Activated effector memory CD4-positive, alpha-beta T cell treated with anti-CD3 and anti-CD28 coated beads, Interleukin-2, amount 50 U/mL, for 16 hours (primary cell): ENCODE measurements at places on chromosomes 6 and 20.
A peak's percentile ranks its signal among the peaks of the same experiment; 100 is the strongest.

DNA sequence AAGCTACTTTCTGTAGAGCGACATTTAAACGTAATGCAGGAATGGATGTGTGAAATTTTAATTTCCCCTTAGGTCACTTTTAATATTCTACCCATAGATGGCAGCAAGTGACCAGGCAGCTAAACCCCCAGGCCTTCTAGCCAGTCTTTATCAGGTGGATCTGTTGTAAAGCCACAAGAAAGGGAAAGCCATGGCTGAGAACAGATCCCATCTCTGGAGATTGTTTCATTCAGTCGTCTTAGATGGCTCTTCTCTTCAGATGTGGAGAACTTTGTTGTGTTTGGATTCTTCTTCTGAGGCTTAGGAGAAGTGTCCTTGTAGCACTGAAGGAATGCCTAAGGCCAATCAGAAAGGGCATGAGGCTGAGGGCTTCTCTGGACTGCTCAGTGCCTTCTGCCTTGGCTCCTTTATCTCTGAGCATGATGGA is 15.8 kb upstream of the RNF182 start:
- peak; percentile 72 for DNase-seq

DNA sequence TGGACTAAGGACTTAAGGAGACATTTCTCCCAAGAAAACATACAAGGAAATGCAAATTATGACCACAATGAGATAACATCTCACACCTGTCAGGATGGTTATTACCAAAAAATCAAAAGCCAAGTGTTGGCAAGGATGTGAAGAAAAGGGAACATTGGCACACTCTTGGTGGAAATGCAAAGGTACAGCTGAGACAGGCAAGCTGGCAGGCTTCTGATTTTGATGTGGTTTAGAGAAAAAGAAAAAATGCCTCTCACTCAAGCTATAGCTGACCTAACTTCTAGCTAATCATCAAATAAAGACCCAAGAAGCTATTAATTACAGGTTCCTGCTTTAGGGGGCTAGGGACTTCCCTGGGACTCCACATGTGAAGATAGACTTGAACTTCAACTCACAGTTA is 139.8 kb downstream of the THEMIS start:
- DNase-seq, result no peak

DNA sequence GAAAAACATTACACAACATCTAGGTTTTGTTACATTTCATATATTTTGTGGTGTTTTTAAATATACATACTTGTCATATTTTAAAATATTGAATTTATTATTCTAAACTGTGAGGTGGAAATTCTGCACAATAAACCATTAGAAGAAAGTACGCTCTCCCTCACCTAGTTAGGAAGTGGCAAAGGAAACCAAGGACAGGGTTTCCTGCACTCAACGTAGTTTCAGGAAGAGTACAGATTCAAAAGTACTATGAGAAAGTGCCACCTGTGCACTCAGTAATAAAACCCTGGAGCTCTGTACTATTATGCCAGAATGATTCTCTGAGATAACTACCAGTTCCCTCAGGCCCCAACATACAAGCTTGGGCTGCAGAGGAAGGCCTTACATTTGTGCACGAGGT is 54.6 kb upstream of the MRAP2 start:
- DNase-seq, result no peak

DNA sequence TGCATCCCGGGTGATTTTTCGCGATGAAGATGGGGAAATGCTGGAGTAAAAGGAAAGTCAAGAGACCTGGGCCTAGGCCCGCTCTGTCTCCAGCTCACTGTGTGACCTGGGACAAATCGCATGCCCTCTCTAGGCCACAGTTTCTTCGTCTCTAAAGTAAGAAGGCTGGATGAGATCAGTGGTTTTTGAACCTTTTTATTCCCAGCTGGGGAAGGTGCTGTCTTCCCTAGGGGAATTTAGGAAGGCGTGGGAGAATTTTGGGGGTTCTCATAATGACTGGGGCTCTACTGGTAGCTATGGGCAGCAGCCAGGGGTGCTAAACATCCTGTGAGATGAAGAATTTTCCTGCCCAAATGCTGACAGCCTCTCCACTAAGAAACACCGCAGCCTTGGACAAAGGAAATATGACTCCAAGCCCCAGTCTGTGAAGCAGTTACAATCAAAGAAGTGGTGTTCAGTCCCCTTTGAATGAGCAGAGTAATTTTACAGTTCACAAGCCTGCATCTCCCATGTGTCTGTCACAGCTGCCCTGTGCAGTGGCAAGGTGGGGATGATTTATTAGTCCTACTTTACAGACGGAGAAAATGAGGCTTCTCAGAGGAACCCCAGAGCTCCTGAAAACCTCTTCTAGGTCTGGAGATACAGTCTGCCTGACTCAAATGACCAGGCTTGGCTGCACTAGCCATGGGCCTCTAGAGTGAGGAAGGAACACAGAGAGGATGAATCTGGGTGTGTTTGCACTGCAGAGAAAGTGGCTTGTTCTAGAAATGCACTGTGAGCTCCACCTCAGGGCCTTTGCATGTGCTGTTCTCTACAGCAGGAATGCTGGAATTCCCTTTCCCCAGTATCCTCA is 57.2 kb downstream of the RAB44 start:
- DNase-seq, result no peak

DNA sequence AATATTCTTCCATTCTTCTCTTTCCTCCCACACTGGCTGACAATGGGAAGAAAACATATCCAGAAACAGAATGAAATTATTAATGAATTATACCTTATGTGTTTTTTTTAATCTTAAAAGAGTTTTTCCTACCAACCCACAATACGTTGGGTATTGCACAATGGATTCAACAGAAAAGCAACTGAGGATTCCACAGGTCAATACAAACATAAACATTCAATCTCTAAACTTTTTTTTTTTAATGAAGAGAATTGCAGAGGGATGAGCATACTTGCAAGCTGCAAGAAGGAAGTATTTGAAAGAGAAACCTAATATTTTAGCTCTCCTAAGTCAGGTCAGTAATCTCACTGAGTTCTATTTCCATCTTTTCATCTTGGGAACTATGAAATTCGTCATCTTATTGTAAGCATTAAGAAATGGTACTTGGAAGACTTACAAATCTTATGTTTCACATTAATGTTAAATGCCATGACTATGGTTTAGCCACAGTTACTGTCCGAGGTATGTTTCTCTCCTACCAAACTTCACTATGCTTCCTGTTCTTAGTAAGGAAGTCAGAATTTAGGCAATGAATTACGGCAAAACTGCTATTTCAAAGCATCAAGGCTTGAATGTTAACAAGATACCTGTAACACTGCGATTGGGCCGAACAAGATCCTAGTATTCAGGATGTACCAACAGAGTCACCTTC is 100.8 kb downstream of the HIVEP2 start:
- DNase-seq, result no peak

DNA sequence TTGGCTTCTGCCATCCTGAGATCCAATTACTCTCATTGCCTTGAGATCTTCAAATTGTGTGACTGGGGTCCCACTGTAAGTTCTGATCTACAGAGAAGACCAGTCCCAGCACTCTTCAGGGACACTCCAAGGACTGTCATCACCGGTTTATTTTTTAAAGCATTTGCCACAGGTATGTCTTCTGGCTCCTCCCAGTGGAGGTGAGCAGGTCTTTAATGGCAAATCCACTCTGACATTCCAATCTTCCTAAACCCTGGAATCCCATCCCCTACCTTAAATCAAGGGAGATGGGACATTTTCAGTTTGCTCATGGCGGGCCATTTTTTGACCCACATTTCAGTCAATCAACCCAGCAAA is 35.2 kb upstream of the IYD start:
- no peak for DNase-seq

DNA sequence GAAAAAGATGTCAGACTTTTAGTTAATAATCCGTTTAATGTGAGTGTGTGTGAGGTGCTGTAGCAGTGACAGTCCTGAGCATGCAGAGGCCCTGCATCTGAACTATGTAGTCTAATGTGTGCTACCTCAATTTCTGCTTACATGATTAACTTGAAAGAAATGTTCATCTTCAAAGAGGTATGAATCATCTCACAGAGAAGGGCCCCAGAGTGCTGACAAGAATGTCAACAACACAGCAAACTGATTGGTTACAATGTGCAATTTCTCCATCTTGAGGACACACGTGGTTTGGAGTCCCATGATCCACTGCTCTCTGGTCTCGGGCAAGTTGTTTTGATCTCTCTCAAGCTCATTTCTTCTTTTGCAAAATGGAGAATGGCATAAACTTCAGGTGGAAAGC is 61.7 kb upstream of the EMILIN3 start:
- no peak for DNase-seq

GRCh38 chr6:11213422-11214021 is 18.9 kb downstream of the NEDD9 start:
- no peak for DNase-seq

DNA sequence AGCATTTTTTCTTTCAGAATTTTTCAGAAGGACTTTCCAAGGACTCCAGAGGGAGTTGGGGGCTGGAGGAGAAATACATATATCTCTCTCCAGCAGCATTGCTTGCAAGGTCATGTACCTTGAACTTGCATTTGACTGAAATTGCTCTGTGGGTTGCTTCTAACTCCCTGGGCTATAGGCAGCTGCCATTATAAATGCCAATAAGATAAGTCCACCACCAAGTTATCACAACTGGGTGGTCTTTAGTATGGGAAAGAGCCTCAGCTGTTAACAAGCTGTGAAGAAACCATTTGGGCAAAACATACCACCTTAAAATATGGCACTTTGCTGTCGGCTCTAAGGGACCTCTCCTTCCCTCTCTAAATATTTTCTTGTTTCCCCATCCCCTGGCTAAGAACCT is 20.9 kb upstream of the CITED2 start:
- no peak for DNase-seq

DNA sequence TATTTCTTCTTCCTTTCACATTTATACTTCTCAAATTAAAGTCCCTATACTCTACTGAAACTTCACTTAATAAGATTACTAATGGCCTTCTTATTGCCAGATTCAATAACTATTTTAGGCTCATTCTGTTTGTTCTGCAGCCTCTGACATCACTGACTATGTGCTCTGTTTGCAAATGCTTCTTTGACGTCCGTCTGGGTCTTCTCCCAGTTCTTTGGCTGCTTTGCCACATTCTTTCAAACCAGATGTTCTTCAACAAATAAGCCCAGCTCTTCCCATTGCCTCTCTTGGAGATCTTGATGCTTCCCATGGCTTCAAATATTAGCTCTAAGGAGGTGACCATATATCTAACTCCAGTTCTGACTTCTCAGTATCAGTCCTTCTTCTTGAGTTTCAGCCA is 117.4 kb downstream of the BTBD9 start:
- no peak for DNase-seq

GRCh38 chr20:8162610-8163009 is 30.5 kb downstream of the PLCB1 start:
- no peak for DNase-seq

DNA sequence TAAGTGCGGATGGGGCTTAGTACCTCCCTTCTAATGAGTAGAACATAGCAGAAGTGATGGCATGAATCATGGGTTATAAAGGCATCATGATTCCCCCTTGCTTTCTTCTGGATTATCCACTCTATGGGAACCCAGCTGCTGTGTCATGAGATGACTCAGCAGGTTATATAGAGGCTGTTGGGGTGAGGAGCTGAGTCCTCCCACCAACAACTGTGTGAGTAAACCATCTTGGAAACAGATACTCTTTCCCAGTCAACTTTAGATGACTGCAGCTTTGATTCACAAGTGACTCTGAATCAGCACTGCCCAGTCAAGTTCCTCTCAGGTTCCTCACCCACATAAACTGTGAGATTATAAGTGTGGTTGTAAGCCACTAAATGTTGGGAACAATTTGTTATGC is 46.3 kb downstream of the FAM83B start:
- DNase-seq, result no peak

DNA sequence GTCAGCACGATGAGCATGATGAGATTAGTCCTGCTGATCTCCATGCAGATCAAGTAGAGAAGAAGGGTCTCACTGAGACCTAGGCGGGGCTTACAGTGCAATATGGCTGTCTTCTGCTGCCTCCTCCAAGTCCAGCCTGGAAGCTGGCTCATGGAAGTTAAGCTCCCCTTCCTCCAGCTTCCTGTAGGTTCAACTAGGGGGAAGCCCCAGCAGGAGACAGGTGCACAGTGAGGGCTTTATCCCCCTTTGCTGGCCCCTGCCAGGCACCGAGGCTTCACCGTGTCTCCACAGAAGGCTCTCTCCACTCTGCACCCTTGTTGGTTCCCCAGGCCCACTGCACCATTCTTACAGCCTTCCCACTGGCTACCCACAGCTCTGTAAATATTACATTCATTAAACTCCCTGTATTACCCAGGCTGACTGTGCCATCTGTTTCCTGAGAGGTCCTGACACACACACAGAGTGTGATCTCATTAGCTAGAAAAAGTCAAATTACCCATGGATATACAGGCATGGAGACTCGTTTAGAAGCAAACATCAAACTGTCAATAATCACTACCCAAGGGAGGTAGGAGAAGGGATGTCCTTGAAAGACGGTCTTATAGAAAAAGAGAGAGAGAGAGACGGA is 90.4 kb downstream of the SLC2A10 start:
- no peak for DNase-seq

- no peak for DNase-seq
Measured at GRCh38 chr6:50264995-50265571, 215.4 kb upstream of the DEFB112 start.

DNA sequence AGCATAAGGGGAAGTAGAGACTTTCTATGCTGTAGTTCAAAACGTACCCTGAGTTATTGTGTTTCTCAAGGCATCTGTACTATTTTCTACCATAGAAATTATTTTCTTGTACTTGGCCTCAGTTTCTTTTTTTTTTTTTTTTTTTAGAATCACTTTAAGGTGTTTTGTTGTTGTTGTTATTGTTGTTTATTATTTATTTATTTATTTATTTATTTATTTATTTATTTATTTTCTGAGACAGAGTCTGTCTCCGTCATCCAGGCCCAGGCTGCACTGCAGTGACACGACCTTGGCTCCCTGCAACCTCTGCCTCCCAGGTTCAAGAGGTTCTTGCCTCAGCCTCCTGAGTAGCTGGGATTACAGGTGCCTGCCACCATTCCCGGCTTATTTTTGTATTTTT is 179.1 kb downstream of the GRIK2 start:
- no peak for DNase-seq

DNA sequence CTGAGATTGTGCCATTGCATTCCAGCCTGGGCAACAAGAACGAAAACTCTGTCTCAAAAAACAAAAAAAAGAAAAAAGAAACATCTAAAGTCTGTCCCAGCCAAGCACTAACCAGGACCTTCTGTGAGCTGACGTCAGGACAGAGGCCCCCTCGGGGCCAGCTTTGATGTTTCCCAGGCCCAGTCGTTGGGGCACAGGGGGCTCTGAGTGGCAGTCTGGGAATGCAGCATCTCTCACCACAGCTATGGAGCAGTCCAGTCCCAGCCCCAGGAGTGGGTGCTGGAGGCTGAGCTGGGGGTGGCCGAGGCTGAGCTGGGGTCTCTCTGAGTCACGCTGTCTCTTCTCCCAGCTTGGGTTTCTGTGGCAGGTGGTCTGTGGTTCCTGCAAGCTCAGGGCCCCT is 46.0 kb upstream of the SRF start:
- DNase-seq, result no peak

DNA sequence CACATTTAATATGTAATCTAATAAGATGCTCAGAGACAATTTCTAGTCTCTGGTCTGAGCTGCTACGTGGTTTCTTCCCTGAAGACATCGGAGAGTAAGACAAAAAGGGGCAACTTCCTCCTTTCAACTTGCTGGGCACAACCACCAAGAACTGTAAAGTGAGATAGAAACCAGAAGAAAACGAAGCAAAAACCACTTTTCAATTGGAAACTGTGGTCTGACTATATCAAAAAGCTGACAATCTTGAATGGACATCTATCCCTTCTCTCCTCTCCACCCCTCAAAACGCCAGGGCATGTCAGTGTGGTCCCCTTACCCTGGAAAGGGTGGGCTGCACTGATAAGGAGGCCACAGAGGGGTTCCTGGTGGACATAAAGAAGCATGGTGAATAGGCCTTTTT is 269.1 kb downstream of the CD83 start:
- no peak for DNase-seq

- DNase-seq, result no peak
Measured at GRCh38 chr20:64196309-64196708, 32.1 kb downstream of the MYT1 start.
